Smooth muscle cell of the umbilical artery (primary cell): ENCODE measurements at places on chromosomes 12 and 14. TPM values are rescaled to one million over a fixed set of nuclear protein-coding genes. Genes with fewer than 3 reads are reported as not detected.

The PDZRN4 gene
- total RNA-seq = under 0.01 TPM in 1 of 2 replicates, not detected in the other

The TPH2 gene
- not detected in 2 replicates for total RNA-seq

The GPR137C gene
- total RNA-seq = 0.59 and 0.60 TPM in 2 replicates

The MANSC4 gene
- total RNA-seq = 0.89 TPM in 1 of 2 replicates, not detected in the other

The DDN gene
- under 0.01 and 0.18 TPM in 2 replicates for total RNA-seq

The PTHLH gene
- total RNA-seq = 3.2 and 13.4 TPM in 2 replicates

The MYO1A gene
- total RNA-seq = not detected in 2 replicates

The G2E3 gene
- 17.8 and 35.2 TPM in 2 replicates for total RNA-seq

The UNC79 gene
- total RNA-seq = under 0.01 and 0.18 TPM in 2 replicates

The GZMH gene
- not detected in 2 replicates for total RNA-seq

The ALX1 gene
- total RNA-seq = 0.18 TPM in 1 of 2 replicates, not detected in the other

The ARID2 gene
- total RNA-seq = 13.7 and 19.7 TPM in 2 replicates

The SLC5A8 gene
- not detected in 2 replicates for total RNA-seq

The OXA1L gene
- 30.3 and 39.1 TPM in 2 replicates for total RNA-seq

The ERBB3 gene
- total RNA-seq = under 0.01 and 0.23 TPM in 2 replicates

The EPYC gene
- not detected in 2 replicates for total RNA-seq

The EXOC3L4 gene
- total RNA-seq = 0.59 TPM in 1 of 2 replicates, not detected in the other

The C3AR1 gene
- 0.51 and 1.5 TPM in 2 replicates for total RNA-seq

The DNAJC22 gene
- 0.83 and 1.2 TPM in 2 replicates for total RNA-seq

The NFATC4 gene
- 29.7 and 36.8 TPM in 2 replicates for total RNA-seq

The INHBC gene
- total RNA-seq = not detected in 2 replicates

The SERPINA10 gene
- total RNA-seq = not detected in 2 replicates

The APOLD1 gene
- 3.0 and 4.5 TPM in 2 replicates for total RNA-seq

The ALDH1L2 gene
- 80.1 and 91.5 TPM in 2 replicates for total RNA-seq
